ENCODE measurements at places on chromosomes 11 and 22.

DNA sequence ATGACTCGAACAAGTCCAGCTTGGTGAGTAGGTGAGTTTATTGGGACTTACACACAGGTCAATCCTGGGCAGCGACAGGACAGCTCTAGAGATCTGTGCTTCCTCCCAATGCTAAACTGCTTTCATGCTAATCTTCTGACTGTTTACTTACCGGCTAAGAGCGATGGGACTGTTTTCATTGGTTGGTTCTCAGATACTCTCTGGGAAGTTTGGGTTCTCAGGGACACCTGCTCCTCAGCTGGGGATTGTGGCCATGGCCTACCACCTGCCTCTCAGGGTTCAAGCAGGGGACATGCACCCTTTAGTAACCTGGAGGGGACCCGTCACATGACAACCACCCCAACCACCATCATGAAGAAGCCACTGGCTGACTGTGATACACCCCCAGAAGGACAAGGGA is 13.1 kb downstream of the APOL2 start:
- no peak for DNase-seq

GRCh38 chr11:35009944-35010342 is 93.5 kb downstream of the PDHX start:
- DNase-seq = no peak

GRCh38 chr22:36166518-36167220 is 6.1 kb upstream of the APOL3 start:
- DNase-seq = no peak

DNA sequence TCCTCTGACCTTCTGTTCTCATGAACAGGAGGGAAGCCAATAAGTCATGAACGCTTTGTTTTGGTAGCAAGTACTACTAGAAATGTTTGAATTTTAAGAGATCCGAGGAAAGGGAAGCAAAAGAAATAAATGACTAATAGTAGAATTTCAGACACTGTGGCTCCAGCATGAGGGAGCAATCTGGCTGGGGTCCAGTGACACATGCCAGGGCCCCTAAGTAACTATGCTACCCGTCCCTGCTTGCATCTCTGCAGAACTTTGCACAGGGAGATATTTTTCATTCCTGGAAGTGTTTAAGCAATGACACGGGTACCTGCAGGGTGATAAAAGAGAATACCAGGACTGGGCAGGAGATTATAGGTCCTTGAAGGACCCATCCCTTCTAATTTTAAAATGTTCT is 7.3 kb upstream of the ADAMTS8 start:
- DNase-seq = no peak

DNA sequence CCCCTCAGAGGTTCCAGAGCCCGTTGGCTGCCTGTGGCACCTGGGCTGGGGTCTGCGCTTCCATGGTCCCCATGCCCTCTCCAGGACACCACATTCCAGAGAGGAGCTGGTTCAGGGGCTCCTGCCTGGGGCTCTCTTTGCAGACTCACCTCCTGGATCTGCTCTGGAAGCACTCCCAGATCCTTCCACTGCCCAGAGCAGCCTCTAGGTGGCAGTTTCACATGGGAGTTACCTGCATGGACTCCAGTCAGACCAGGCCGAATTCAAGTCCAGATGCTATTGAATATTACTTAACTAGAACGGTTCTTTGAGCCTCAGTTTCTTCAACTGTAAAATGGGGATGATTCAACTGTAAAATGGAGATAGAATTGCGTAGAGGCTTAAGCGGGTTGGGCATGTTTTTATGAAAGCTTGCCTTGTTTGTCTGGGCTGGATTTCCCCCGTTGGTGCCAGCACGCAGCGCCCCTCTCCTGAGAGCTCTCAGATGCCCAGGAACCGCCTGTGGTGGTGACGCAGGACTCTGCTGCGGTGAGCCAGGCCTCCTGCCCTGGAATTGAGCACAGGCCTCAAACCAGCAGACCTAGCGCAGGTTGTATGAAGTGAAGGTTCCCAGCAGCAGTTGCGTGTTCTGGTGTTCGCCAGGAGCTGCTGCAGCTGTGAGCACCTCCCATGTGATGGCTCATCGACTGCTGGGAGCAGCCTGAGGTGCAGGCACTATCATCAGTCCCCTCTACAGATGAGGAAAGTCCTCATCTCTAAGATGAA is 44.2 kb downstream of the LMO1 start:
- DNase-seq = peak; percentile 39

DNA sequence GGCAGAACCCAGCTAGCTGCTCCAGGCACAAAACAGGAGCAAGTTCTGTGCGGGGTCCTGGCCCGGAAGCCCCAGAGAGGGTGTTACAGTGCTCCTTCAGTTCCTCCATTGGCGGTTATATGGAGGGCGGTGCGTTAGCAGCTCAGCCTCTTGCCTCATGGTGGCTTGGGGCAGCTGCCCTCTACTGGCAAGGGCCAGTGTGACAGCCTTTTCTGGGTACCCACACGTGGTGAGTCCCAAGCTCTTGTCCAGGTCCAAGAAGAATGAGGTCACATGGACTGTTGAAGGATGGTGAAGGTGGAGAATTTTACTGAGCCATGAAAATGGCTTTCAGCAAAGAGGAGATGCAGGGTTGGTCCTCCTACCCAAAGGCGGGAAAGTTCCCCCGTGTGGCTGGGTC is 100.5 kb downstream of the WT1 start:
- no peak for DNase-seq

- DNase-seq = no peak
Measured at GRCh38 chr11:78786086-78786485, 211.4 kb upstream of the NARS2 start.

DNA sequence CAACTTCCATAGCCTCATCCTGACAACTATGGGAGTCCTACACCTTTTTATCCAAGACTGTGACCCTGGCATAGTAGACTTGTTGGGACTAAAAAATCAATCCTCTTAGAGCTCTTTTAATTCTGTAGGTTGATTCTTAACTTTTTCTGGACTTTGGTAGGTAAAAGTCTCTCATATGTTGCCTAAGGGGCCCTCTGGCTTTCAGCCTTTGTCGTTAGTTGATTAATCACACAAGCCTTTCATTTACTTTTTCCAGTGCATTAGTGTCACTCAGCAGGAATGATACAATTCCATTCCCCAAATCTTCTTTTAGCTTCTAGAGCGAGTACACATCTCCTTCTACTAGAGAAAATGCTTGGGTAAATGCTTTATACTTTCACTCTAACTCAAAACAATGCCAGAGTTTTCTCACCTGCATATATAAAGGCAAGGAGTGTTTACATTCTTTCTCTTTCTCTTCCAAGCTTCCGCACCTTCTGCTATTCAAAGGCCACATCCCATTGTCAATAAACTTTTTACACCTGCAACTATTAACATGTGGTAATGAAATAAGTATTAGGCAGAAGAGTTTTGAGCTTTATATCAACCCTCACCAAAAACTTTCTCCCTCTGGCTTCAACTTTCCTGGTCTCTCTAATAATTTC is 516.6 kb downstream of the FAM181B start:
- no peak for DNase-seq

DNA sequence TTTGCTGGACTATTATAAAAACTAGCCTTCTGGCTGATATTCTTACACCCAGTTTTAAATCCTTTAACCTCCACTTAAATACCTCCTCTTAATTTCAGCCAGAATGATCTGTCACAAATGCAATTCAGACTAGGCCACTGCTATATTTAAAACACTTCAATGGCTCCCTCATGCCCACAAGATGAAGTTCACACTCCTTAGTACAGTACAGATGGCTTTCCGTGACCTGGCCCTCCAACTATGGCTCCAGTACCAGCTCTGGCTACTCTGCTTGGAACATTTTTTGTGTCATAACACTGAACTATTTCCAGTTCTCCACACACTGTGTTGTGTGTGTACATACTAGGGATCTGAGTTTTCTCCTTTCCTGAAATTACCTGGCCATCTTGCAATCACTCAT is 353.4 kb downstream of the SOX6 start:
- no peak for DNase-seq

GRCh38 chr22:29658176-29658575 is 54.7 kb downstream of the NF2 start:
- no peak for DNase-seq

- no peak for DNase-seq
Measured at GRCh38 chr11:2377511-2378443, 667 bp downstream of the CD81 start.

GRCh38 chr11:8631395-8632118 is 37.5 kb upstream of the STK33 start:
- DNase-seq = no peak

- no peak for DNase-seq
Measured at GRCh38 chr22:32309585-32310251, 47.9 kb upstream of the RFPL3 start.

- no peak for DNase-seq
Measured at GRCh38 chr11:106585061-106585460, 433.2 kb downstream of the GUCY1A2 start.

GRCh38 chr11:82792319-82792718 is 58.7 kb upstream of the FAM181B start:
- DNase-seq = no peak

DNA sequence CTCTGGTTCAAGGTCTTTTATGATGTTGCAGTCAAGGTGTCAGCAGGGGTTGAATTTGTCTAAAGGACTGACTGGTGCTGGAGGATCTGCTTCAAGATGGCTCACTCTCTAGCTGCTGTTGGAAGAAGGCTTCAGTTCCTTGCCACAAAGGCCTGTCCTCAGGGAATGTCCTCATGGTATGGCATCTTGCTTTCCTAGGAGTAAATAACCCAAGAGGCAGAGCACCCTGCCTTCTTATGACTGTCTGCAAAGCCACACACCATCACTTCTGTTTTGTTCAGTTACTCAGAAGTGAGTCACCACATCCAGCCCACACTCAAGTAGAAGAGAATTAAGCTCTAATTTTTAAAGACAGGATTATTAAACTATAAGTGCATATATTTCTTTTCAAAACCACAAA is 45.2 kb downstream of the PLAAT5 start:
- no peak for DNase-seq

GRCh38 chr11:18145025-18145424 is 12.7 kb downstream of the MRGPRX3 start:
- no peak for DNase-seq

DNA sequence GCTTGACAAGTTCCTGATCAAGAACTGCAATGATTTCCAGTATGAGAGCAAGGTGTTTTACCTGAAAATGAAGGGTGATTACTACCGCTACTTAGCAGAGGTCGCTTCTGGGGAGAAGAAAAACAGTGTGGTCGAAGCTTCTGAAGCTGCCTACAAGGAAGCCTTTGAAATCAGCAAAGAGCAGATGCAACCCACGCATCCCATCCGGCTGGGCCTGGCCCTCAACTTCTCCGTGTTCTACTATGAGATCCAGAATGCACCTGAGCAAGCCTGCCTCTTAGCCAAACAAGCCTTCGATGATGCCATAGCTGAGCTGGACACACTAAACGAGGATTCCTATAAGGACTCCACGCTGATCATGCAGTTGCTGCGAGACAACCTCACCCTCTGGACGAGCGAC is 12.0 kb downstream of the YWHAH start:
- DNase-seq = no peak

GRCh38 chr11:106156290-106156937 is 79.0 kb downstream of the AASDHPPT start:
- peak; percentile 4 for DNase-seq

- no peak for DNase-seq
Measured at GRCh38 chr11:14110629-14111028, 148.1 kb downstream of the SPON1 start.

GRCh38 chr22:50677493-50678217 is 5.0 kb downstream of the SHANK3 start:
- DNase-seq = no peak

DNA sequence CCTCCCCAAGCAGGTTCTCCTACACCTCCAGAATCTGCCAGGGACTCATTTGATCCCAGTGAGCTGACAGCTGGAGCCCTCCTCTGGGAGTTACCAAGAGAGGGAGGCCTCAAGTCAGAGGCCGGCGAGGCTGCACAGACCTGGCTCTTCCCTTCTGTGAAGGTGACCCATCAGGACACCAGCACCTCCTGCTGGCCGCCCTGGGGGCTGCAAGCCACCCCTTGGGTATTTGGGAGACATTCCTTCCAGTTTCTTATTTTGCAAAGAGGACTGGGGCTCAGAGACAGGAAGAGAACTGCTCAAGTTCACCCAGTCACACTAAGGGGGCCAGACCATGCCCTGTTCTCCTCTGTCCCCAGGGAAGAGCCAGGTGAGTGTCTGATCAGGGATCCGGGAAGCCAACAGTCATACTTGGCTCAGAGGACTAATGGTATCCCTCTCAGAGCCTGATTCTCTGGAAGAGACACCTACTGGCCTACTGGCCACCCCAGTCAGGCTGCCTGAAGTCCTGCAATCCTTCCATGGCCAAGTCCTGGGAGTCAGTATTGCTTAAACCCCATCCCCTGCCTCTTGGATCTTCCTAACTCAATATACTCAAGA is 40.5 kb upstream of the RIC3 start:
- no peak for DNase-seq

GRCh38 chr22:21938906-21939305 is 13.7 kb downstream of the PPM1F start:
- no peak for DNase-seq

DNA sequence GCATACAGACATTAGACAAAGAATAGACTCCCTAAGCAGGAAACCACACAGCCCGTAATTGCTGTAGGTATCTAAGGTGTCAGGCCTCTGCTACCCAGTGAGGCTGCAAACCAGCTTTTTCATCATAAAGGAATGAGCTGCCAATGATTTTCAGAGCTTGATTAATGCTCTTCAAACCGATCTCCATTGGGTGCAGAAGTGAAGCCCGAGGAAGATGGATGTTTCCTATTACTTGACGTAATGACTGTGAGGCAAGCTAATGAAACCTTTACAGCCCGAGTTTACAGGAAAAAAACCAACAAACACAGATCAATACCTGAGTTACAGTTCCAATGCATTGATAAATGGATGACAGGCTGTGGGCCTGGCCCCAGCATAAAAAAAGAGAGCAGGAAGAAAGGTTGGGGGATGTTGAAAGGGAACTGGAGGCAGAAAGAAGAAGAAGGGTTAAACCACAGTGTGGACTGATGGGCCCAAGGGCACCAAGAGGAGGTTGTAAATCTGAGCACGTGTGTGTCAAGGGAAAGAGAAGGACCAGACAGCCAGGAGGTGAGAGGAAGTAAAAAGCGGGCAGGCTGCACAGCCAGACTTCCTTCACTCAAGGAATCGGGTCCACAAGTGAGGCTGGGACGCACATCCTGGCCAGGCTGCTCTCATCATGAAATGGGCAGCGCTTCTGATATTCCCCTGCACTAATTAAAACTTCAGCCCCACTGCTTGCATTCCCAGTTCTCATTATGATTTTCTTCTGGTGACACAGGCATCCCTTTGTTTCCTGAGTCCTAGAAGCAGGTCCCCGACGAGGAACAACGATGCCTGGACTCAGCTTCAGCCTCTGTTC is 70.6 kb upstream of the NTM start:
- DNase-seq = no peak

All from GM19239 (cell line).